ENCODE measurements at places on chromosomes 2 and 18.

GRCh38 chr2:43292851-43293743, 66.7 kb upstream of the ZFP36L2 start:
- no peak for DNase-seq

- DNase-seq = no peak
Observed at GRCh38 chr2:74199871-74200305, 1.5 kb downstream of the MTHFD2 start.

- DNase-seq = no peak
Observed at GRCh38 chr2:14717131-14717530, 84.6 kb downstream of the LRATD1 start.

DNA sequence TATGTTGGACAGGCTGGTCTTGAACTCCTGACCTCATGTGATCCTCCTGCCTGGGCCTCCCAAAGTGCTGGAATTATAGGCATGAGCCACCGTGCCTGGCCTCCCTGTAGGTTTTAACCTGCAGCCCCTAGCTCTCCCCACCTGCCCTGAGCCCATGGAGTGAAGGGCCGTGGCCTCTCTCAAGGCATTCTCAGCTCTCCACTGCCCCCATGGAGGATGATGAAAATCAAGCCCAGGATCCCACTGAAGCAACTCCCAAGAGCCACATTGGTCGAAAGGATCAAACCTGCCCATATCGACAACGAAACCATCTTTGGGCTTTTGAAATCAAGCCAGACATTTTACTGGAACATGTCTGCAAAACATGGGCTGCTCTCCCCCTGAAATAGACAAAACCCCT, 22.4 kb upstream of the CREG2 start:
- DNase-seq = no peak

GRCh38 chr2:88342749-88343148, 109.7 kb downstream of the FOXI3 start:
- no peak for DNase-seq

DNA sequence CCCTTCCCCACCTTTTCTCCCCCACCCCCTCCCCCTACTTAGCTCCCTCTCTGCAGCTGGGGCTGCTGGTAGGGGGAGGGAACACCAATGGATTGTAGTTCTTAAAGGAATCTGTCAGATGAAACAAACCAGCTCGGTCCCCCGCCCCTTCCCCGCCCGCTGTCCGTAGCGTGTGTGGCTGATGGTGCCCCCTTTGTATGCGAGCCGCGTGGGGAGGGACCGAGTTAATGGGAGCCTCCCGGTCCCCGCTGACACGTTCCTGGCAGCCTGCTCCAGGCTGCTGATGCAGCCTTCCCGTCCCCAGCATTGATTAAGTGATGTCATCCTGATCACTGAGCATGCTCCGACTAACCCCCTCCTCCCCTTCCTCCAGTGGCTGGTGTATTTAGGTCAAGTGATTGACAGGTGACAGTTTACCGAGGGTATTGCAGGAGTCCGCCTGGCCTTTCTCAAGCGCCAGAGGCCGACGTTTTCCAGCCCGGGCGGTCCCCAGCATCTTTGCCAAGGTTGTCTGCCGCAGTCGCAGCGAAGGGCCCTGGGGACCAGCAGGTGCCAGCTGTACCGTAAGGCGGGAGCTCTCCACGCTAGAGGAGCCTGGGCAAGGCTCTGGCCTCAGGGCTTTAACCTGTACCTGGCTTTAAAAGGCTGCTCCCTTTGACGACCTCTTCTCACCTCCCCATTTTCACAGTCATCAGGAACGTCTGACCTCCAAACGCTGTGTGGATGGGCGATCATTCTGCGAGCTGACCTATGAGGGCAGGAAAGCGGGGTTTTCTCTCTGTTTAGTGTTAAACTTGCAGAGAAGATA, 1.8 kb downstream of the KIF5C start:
- peak; percentile 83 for DNase-seq

DNA sequence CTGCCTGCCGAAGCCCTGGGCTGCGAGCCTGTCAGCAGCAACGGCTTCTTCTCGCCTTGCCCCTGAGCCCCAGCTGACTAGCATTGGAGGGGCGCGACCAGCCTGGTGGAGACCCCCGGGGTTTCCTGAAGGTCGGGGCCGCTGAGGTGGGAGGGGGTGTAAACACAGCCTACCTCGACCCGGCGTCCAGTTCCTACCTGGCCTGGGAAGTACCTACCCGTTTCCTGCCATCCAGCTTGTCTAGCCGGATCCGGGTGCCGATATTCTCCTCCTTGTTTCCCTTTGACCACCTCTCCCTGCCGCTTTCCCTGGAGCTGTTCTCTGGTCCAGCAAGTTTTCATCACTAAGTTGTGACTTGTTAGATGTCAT, 511 bp downstream of the MOB4 start:
- no peak for DNase-seq

GRCh38 chr2:36965751-36966369, 476 bp downstream of the STRN start:
- DNase-seq = peak; percentile 14

DNA sequence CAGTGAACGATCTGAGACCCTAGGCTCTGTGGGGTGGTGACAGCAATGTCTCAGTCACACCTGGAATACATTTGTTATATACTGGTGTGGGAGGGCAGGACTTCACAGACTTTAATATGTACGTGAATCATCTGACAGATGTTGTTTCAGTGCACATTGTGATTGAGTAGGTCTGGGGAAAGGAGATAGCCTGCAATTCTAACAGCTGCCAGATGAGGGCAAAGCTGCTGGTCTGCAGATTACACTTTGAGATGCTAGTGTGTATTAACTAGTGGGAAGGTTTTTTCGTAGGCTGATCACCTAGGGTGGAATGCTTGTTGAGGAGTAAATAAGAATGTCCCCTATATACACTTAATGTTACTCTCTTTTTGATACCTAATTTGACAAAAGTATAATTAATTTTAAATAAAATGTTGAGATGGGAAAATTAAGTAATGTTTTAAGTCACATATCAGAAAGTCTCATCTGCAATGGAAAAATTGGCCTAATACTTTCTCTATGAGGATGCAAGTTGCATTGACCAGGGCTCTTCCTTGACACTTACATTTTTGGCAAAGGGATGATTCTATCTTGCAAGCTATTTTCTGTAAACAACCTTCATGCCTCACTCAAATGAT, 496.9 kb upstream of the HNMT start:
- peak; percentile 75 for DNase-seq

GRCh38 chr2:221335219-221335752, 236.8 kb downstream of the EPHA4 start:
- no peak for DNase-seq

GRCh38 chr2:85596026-85596333, 435 bp downstream of the RNF181 start:
- no peak for DNase-seq

DNA sequence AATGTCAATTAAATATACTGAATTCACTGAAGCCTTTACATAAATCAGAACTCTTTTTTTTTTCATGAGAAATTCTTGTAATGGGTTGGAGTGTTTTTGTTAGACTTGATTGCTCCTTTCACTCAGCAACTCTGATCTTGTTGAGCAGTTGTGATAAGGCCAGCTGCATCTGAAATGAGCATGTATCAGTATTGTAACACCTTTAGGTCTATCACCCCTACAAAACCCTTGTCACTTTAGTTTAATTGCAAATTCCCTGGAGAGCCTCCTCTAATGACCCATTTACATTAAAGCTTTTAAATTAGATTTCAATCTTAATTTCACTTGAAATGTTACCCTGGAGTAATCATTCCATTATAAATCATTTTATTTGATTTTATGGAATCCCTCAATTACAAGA, 346.8 kb upstream of the TCF4 start:
- no peak for DNase-seq

- no peak for DNase-seq
Observed at GRCh38 chr18:12287684-12288402, 20.2 kb upstream of the TUBB6 start.

- no peak for DNase-seq
Observed at GRCh38 chr2:117379928-117380327, 434.6 kb upstream of the DDX18 start.

DNA sequence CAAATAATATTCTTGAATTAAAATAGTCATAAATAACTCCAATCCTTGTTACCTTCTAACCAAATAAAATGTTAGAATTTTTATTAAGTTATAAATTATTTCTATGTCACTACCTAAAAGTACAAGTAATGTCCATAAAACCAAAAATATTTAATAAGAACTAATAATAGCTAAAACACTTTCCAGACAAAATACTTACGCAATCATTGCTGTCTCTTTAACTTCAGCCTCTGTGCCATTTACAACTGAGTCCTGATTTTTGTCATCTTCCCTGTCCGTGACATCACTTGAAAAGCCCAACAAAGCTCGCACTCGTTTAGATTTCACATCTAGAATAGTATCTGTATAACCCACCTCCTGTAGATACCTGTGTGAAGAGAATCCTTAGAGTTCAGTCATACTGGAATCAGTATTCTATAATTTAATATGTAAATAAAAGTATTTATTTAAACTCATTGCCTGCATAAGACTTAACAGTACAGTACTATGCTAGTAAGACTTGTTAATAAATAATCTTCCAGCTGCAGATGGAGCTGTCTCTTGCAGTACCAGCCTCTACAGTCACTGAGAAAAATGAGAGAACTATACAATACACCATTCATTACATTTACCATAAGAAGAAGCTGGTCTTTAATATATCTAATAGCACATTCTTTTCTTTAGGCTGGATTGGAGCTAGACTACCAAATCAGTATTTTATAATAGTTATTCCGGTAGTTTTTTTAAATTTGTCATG, 63.8 kb downstream of the STRN start:
- no peak for DNase-seq

DNA sequence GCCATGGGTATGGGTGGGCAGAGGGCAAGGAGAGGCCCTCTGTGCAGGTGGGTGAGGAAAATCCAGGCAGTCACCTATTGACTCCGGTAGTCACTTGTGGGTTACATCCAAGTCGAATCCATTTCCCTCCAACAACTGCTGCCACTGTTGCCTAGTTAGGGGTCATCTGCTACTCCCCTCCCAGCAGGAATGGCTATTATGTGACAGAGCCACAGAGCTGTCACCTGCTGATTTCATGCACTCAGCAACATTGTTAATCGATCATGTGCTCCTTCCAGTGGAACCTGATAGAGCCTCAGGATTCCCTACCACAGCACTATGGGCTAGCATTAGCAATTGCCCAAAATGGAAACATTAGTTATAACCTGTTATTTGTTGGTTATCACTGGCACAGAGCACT, 31.4 kb downstream of the POLR1A start:
- no peak for DNase-seq

GRCh38 chr2:79876430-79876829, 363.6 kb downstream of the CTNNA2 start:
- peak; percentile 33 for DNase-seq

All from NCI-H1694 (cell line).